H1 (cell line): ENCODE measurements at places on chromosomes 3 and 15. TPM values are rescaled to one million over a fixed set of nuclear protein-coding genes. Genes with fewer than 3 reads are reported as not detected.

DNA sequence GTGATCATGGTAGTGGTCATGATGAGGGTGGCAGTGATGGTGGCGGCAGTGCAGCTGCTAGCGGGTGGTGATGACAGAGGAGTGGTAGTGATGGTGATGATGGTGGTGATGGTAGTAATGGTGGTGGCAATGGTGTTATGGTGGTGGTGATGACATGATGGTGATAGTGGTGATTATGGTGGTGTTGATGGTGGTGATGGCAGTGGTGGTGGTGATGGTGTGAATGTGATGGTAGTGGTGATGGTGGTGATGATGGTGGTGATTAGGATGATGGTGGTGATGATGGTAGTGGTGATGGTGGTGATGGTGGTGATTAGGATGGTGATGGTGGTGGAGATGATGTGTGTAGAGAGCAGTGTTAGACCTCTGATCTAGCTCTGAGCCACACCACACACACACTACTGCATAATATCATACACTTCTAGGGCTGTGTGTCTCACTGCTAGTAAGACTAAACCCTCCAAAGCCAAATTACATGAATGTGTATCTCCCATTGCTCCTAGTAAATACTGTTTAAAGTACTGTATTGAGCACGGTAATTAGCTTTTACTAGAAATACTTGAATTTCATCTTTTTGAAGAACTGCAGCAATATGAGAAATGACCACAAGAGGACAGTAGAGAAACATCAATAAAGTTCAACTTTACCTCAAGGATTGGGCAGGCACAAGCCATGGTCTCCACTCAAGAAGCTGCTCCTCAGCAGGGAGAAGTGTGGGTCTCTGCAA, 28.8 kb downstream of the TMED3 start:
- H3K4me3 ChIP-seq, result no peak overlapping the region
- no peak overlapping the region for H3K27ac ChIP-seq
- no peak for DNase-seq
- H3K36me3 ChIP-seq, result no peaks in the 10 kb centered on the region
- H3K27me3 ChIP-seq, result no peaks in the 10 kb centered on the region

DNA sequence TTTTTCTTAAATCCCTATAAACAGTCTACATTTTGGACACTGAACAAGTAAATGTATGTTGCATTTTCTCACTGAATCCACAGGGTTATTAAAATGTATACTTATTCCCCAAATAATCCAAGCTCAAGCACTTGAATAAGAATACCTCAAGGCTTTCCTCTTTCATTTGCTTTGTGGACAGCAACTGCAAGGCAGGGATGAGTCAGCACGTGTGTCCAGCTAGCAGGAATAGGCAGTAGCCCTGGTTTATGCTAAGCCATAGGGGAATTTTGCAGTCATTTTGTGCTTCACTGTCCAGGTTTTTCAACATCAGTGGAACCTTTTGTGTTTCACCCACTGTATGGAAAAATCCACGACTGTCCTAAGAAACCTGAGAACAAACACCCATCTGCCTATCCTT, 96.7 kb upstream of the KCNMB2 start:
- H3K27ac ChIP-seq, result no peak overlapping the region
- H3K36me3 ChIP-seq, result no peaks in the 10 kb centered on the region
- DNase-seq, result no peak
- no peaks in the 10 kb centered on the region for H3K4me1 ChIP-seq

GRCh38 chr15:44535523-44536301, 1.2 kb upstream of the EIF3J start:
- no peaks in the 10 kb centered on the region for H3K27me3 ChIP-seq
- DNase-seq, result peak; percentile 44
- peaks cover 4% of the 10 kb centered on the region for H3K4me1 ChIP-seq
- H3K27ac ChIP-seq, result peak overlapping the region; percentile 87

- no peaks in the 10 kb centered on the region for H3K27me3 ChIP-seq
- H3K36me3 ChIP-seq, result peaks cover 14% of the 10 kb centered on the region
Observed at GRCh38 chr3:15429080-15429479, 1.7 kb downstream of the EAF1 start.

Gene ADAMTS9
- 0.36 and 0.41 TPM in 2 replicates for total RNA-seq

GRCh38 chr15:40142428-40142827, 18.4 kb upstream of the BUB1B start:
- no peaks in the 10 kb centered on the region for H3K4me1 ChIP-seq
- H3K36me3 ChIP-seq, result no peaks in the 10 kb centered on the region
- DNase-seq, result no peak
- H3K27me3 ChIP-seq, result no peaks in the 10 kb centered on the region

Gene P2RY1
- 25.2 and 28.3 TPM in 2 replicates for total RNA-seq

DNA sequence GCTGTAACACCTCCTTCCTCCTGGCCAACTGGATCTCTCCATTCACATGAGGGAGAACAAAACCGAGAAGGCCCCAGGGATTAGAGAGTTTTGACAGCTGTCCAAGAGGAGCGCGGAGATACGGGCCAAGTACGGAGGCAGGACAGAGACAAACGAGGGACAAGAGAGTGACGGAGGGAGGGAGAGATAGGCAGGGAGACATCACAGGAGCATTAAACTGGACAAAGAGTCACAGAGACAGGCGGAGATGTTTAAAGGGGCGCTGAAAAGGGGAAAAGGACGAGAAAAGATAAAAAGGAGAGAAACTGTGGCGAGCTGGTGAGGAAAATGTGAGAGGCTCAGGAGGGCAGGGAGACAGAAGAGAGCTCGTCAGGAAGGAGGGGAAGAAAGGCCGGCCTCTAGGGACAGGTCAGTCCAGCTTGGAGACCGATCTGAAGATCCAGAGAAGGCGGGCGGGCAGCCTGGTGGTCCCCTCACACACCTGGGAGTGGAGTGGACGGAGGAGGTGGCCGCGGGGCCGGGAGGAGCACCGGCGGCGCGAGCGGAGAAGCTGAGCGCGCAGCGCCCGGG, 40.5 kb upstream of the ROPN1 start:
- no peaks in the 10 kb centered on the region for H3K4me1 ChIP-seq
- DNase-seq, result no peak
- H3K27ac ChIP-seq, result peak overlapping the region; percentile 30; the same call in 1 of the 2 replicates

DNA sequence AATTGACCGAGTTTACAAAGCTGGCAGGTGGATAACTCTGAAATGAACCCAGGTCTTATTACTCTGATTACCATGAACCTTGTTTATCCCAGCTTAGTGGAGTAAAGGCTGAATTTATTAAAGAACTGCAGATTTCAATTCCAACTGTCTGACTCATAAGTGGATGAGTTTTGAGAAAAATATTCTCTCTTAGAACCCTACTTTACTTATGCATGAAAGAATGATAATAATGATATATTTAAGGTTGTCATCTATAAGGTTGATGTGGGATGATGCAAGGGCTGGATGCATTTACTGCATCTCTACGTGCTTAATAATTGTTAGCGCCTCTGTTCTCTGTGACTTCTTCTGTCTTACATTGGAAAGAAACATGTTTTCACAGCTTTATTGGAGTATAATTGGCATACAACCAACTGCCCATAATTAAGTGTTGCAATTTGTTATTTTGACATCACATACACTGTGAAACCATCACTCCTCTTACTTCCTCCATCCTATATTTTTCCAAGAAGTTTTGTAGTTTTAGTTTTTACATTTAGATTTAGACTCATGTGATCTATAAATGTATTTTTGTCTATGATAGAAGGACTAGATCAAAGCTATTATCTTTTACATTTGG, 771.2 kb upstream of the ARRDC4 start:
- no peaks in the 10 kb centered on the region for H3K27me3 ChIP-seq
- H3K27ac ChIP-seq, result no peak overlapping the region
- H3K4me3 ChIP-seq, result no peak overlapping the region
- no peak for DNase-seq
- H3K36me3 ChIP-seq, result no peaks in the 10 kb centered on the region
- H3K4me1 ChIP-seq, result no peaks in the 10 kb centered on the region

DNA sequence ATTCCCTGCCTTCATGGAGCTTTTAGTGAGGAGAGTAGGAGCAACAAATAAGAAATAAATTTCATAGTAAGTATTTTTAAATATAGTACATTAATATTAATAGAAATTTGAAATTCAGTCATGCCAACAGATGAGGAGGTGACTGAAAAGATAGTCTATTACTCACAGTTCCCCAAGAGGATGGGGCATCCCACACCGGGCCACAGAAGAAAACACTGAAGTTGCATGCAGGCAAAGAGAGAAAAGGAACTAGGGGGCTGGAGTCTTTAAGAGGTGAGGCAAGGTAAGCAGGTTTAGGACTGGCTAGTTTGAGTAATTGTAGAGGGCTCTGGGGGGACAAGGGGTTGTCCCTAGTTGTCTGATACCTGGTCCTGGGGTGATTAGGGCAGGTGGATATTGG, 120.1 kb upstream of the UMPS start:
- DNase-seq, result no peak
- H3K27ac ChIP-seq, result no peak overlapping the region
- no peaks in the 10 kb centered on the region for H3K36me3 ChIP-seq
- no peaks in the 10 kb centered on the region for H3K4me1 ChIP-seq
- no peaks in the 10 kb centered on the region for H3K27me3 ChIP-seq

DNA sequence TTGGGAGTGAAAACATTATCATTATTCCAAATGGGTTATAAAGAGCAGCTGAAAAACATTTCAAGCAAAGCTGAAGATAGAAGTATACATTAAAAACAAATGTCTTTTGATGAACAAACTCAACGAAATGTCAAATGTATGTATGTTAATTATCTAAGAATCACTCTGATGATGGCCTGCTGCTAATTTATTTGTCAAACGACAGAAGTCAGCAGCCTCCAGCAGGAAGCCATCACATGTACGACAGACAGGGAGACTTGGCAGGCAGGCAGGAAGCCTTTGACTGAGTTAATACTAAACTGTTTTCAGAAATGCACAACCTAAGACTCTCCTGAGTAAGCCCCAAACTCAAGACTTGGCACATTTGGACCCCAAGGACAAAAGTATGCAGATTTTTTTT, 491.1 kb downstream of the ZNF385D start:
- no peaks in the 10 kb centered on the region for H3K36me3 ChIP-seq
- no peak for DNase-seq

Gene FSIP1
- 0.88 and 1.3 TPM in 2 replicates for total RNA-seq

- no peaks in the 10 kb centered on the region for H3K36me3 ChIP-seq
- no peaks in the 10 kb centered on the region for H3K4me1 ChIP-seq
- H3K4me3 ChIP-seq, result no peak overlapping the region
- no peak for DNase-seq
- no peak overlapping the region for H3K27ac ChIP-seq
- H3K27me3 ChIP-seq, result no peaks in the 10 kb centered on the region
Observed at GRCh38 chr15:71743861-71744382, 66.4 kb upstream of the NR2E3 start.

- no peaks in the 10 kb centered on the region for H3K4me1 ChIP-seq
- H3K36me3 ChIP-seq, result peaks cover 25% of the 10 kb centered on the region
- no peaks in the 10 kb centered on the region for H3K27me3 ChIP-seq
- H3K4me3 ChIP-seq, result no peak overlapping the region
Observed at GRCh38 chr3:161254861-161255260, 33.8 kb downstream of the NMD3 start.

GRCh38 chr15:49953421-49953820, 165.6 kb downstream of the ATP8B4 start:
- no peak for DNase-seq
- H3K4me1 ChIP-seq, result no peaks in the 10 kb centered on the region
- H3K27ac ChIP-seq, result no peak overlapping the region
- H3K27me3 ChIP-seq, result no peaks in the 10 kb centered on the region
- H3K36me3 ChIP-seq, result no peaks in the 10 kb centered on the region

Gene ITGA11
- 0.06 TPM in 1 of 2 replicates, not detected in the other for total RNA-seq

- H3K4me1 ChIP-seq, result peaks cover 1% of the 10 kb centered on the region
- no peaks in the 10 kb centered on the region for H3K36me3 ChIP-seq
- H3K27ac ChIP-seq, result no peak overlapping the region
Observed at GRCh38 chr3:37904601-37905000, 42.9 kb downstream of the CTDSPL start.

Gene SLC22A13
- 0.41 and 0.54 TPM in 2 replicates for total RNA-seq

Gene GNAT1
- not detected in 2 replicates for total RNA-seq

GRCh38 chr3:50260942-50261441, 8.0 kb upstream of the SEMA3B start:
- peaks cover 33% of the 10 kb centered on the region for H3K4me1 ChIP-seq
- H3K4me3 ChIP-seq, result 0 out of 2 replicates have a peak overlapping the region, but pooled peaks have one; percentile 28
- DNase-seq, result no peak
- no peak overlapping the region for H3K27ac ChIP-seq
- no peaks in the 10 kb centered on the region for H3K27me3 ChIP-seq
- H3K36me3 ChIP-seq, result peaks cover 12% of the 10 kb centered on the region; the same call in 1 of the 2 replicates

GRCh38 chr3:100540791-100541334, 48.4 kb downstream of the TMEM45A start:
- no peak for DNase-seq
- H3K4me1 ChIP-seq, result no peaks in the 10 kb centered on the region
- H3K27me3 ChIP-seq, result no peaks in the 10 kb centered on the region
- no peaks in the 10 kb centered on the region for H3K36me3 ChIP-seq
- no peak overlapping the region for H3K27ac ChIP-seq

- no peaks in the 10 kb centered on the region for H3K4me1 ChIP-seq
- no peaks in the 10 kb centered on the region for H3K27me3 ChIP-seq
- no peaks in the 10 kb centered on the region for H3K36me3 ChIP-seq
- DNase-seq, result no peak
Observed at GRCh38 chr15:61295239-61295638, 66.1 kb upstream of the RORA start.

GRCh38 chr3:171285287-171285686, 174.9 kb downstream of the TNIK start:
- no peaks in the 10 kb centered on the region for H3K36me3 ChIP-seq
- H3K4me1 ChIP-seq, result peaks cover 3% of the 10 kb centered on the region
- no peak overlapping the region for H3K27ac ChIP-seq
- no peak for DNase-seq
- no peaks in the 10 kb centered on the region for H3K27me3 ChIP-seq
- no peak overlapping the region for H3K4me3 ChIP-seq

Gene ATOSA
- total RNA-seq, result 7.9 and 8.6 TPM in 2 replicates

DNA sequence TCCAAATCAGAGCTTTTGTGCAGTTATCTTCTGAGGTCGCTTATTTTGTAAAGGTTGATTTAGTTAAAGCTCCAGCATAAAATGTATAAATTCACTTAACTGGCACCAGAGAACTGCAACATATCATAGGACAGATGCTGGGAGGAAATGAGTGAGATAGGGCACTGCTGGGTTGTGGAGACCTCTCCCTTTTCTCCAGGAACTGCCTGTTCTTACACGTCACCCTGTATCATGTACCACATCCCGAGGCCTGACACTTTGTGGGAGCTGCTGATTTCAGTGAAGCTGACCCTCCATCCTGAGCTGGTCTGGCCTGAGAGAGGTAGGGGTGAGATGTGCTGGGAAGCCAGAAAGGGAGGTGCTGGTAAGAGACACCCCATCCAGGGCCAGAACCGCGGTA, 213.8 kb upstream of the FEZF2 start:
- no peaks in the 10 kb centered on the region for H3K36me3 ChIP-seq
- no peak for DNase-seq

- no peaks in the 10 kb centered on the region for H3K4me1 ChIP-seq
- DNase-seq, result no peak
- H3K36me3 ChIP-seq, result no peaks in the 10 kb centered on the region
- H3K27me3 ChIP-seq, result no peaks in the 10 kb centered on the region
Observed at GRCh38 chr3:99286266-99286845, 352.0 kb upstream of the COL8A1 start.

- H3K4me3 ChIP-seq, result peak overlapping the region; percentile 49; the same call in 1 of the 2 replicates
- H3K27me3 ChIP-seq, result no peaks in the 10 kb centered on the region
- no peaks in the 10 kb centered on the region for H3K36me3 ChIP-seq
Observed at GRCh38 chr3:100335434-100335833, 877 bp downstream of the NIT2 start.

GRCh38 chr3:73213896-73214295, 152.4 kb downstream of the EBLN2 start:
- H3K27me3 ChIP-seq, result no peaks in the 10 kb centered on the region
- no peaks in the 10 kb centered on the region for H3K4me1 ChIP-seq
- no peak overlapping the region for H3K27ac ChIP-seq
- no peak overlapping the region for H3K4me3 ChIP-seq

Gene ECE2
- 0.48 and 0.86 TPM in 2 replicates for total RNA-seq
